ENCODE measurements at places on chromosomes 6 and 20.

- DNase-seq, result no peak
Measured at GRCh38 chr6:29680416-29680815, 536 bp downstream of the ZFP57 start.

GRCh38 chr6:157034436-157035230 lies 257.5 kb downstream of the ARID1B start:
- no peak for DNase-seq

DNA sequence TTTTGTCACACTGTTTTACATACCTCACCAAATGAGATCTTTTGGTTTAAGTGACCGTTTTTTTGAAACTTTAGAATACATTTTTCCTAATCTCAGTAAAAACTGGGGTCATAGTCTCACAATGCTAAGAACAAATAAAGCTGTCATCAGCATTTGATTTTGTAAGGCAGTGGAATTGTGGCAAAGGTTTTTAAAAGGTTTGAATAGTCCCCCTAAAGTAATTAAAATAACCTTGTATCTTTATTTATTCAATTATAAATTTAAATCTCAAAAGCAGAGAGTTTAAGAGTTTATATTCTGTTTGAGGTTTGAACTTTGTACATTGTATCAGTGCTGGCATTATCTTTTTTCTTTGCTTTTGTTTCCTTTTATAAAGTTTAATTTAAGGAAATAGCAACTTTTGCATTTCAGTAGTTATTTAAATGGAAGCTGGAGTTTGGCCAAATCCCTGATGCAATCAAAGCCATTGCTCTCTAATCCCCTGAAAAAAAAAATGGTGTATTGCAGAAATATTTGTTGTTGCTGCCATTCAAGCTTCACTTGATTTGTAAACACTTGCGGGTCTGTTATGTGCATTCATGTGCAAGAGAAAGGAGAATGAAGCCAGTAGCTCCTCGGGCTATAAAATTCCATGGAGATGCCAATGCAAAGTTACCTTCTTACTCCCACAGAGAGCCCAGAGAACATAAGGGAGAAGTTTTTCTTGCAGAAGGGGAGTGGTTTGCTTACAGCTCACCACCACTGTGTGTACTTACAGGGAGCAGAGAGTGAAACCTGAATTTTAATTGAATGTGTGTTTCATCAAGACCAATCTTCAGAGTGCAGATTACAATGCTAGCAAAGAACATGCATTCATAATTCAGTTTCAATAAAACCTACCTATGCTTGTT lies 391.8 kb downstream of the ARHGAP18 start:
- DNase-seq, result no peak

DNA sequence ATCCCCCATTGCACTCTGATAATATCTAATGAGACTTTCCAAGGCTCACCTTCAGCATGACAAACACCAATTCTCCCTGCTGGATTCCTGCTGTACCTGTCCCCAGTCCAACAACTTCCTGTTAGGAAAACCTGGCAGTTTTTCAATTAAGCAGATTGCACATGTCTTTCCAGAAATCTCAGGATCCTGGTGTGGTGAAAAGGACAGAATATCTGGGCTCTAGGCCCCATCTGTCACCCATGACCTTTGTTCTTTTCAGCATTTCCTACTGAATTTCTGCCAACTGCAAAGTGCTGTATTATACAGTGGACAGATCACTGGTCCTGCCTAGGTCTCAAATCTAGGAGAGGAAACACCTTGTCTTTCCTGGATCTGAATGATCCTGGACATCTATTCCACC lies 27.7 kb upstream of the DTNBP1 start:
- no peak for DNase-seq

- no peak for DNase-seq
Measured at GRCh38 chr20:44586289-44586911, 4.0 kb downstream of the PKIG start.

Measured in AG04449 (cell line).